Foreskin keratinocyte (primary cell): ENCODE measurements at places on chromosomes 11 and 22. TPM values are rescaled to one million over a fixed set of nuclear protein-coding genes. Genes with fewer than 3 reads are reported as not detected.
A peak's percentile ranks its signal among the peaks of the same experiment; 100 is the strongest.

NDUFV1 gene
- 164 and 179 TPM in 2 replicates for total RNA-seq

GNB1L gene
- 8.2 and 12.2 TPM in 2 replicates for total RNA-seq

DNA sequence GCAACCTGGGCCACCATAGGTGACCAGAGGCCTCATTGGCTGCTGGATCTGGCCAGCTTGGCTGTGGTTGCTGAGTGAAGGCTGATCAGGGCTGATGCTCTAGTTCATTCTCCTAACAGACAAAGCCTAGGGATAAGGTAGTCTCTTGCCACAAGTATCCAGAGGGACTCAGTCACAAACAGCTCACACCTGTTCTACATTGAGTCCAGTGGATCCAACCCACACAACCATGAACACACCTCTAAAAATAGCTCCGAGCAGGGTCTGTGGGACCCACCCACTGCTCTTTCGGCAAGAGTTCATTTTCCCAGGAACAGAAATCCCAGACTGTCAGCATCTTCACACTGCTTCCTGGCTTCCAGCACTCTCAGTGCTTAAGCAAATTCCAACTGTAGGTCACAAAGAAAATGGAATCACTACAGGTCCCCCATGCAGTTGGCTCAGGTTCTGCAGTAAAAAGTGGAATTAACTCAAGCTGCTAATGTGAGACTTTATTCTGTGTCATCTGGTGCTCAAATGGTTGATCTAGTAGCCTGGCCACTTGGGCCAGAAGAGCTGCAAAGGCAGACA, 67.3 kb downstream of the PPFIBP2 start:
- DNase-seq, result no peak

NCR3LG1 gene
- 4.2 and 9.1 TPM in 2 replicates for total RNA-seq

DNA sequence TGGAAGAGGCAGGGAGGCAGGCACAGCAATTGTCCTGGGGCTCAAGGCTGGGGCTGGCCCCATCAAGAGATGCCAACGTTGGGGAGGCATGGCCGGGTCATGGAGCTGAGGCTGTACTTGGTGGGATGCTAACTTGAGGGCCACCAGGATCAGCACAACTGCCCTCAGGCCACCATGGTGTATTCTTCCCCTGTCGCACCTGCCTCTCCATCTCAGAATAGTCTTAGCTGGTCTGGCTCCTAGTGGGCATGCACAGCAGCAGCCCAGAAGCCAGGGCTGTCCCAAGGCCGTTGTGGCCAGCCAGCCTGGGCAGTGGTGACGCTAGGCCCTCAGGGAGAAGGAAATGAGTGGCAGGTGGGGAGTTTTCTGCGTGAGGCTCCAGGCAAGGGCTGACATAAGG, 91.3 kb downstream of the DHCR7 start:
- DNase-seq, result no peak

GRCh38 chr22:19062139-19062942, 59.9 kb downstream of the DGCR2 start:
- DNase-seq, result no peak

- no peak for DNase-seq
Observed at GRCh38 chr22:31398231-31398630, 1.2 kb upstream of the DRG1 start.

ARHGAP32 gene
- total RNA-seq, result 8.6 and 11.2 TPM in 2 replicates

DNA sequence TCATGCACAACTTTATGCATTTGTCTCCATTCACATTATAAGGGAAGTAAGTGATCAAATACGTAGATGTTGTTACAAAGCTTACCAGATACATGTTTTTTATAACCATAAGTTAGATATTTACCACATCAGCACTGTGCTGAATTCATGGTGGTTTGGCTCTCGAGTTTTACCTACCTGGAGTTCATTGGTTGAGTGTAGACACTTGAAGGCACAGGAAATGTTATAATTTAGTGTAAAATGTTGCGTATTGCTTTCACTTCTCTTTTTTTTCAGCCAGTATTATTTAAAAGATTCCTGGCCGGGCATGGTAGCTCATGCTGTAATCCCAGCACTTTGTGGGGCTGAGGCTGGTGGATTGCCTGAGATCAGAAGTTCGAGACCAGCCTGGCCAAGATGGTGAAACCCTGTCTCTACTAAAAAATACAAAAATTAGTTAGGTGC, 53.1 kb upstream of the GRK2 start:
- DNase-seq, result no peak

GRCh38 chr11:124499711-124500110, 43.7 kb downstream of the OR8B12 start:
- no peak for DNase-seq

DNA sequence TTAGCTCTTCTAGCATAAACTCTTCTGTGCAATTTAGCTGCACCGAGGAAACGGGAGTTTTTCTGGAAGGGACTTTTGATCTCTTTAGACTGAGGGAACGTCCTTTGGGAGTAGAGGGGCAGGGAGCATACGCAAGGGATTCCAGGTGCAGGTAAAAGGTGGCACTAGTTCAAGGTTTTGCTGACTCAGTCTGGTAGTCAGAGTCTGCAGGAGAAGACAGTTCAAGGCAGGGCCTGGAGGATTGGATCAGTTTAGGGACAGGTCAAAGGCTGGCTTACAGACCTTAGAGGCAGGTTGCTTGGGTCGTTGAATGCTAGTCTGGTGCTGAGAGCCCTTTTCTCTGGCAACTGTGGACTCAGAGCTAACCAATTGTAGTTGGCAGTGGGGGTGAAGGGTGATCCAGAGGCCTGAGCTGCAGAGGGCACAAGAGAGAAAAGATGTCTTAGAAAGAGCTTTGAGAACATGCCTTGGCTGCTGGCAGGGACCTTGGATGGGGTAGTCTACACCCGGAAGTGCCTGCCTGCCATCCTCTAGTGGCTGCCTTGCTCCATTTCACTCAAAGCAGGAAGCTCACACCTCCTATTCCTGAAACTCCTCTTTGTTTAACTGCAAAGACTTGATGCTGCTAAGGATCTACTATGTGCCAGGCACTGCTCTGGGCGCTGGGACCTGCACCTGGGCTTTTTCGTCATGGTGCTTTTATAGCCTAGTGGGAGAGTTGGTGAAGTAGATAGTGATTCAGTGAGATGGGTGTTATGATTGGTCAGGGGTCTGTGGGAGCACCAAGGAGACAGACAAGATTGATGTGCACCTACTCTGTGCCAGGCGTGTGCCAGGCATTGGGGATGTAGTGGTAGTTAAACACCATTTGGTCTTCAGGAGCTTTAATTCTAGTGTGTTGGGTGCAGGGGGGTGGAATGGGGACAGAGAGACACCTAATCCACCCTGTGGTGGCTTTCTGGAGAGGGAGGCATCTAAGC, 17.1 kb downstream of the MIAT start:
- peak; percentile 41 for DNase-seq

- no peak for DNase-seq
Observed at GRCh38 chr22:48603621-48604320, 1223.9 kb downstream of the BRD1 start.

- no peak for DNase-seq
Observed at GRCh38 chr11:41245704-41246398, 213.6 kb downstream of the LRRC4C start.

GRCh38 chr11:25535467-25536272, 796.3 kb upstream of the ANO3 start:
- peak; percentile 26 for DNase-seq

GRCh38 chr11:24206511-24206910, 290.3 kb upstream of the LUZP2 start:
- no peak for DNase-seq

OR52E4 gene
- total RNA-seq, result not detected in 2 replicates

DNA sequence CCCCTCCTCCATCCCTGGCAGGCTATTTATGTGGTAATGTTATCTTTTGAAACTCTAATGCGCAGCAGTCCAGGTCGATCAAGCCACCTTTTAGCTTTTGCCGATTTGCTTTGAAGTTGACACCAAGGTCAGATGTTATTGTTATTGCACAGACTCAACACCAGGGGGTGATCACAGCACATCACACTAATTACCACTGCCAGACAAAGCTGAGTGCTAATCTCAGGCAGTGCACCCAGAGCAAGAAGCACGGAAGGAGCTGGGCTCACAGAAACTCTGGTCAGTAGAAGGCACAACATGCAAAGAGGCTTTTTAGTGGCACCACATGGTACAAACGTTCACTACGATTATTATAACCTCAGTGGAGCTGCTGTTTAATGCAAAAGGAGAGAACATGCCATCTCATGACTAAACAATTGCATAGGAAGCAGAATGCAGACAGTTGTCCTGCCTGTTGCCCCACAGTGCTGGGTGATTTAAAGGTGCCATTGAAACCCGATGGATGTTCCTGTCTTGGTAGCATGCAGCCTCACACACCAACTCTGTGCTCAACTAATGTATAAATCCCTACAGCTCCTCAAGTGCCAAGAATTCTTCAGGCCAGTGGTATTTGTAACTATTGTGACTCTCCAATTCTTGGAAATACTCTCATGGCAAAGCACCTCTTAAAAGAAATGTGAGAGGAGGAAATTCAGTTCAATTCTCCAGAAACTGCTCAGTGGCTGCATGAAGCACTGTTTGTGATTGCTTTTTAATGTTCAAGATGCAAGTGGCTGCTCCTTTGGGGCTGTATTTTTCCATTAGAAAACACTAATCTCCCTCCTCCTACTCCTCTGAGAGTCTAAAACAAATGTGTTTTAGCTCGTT, 353.9 kb upstream of the DDI1 start:
- peak; percentile 60 for DNase-seq

- DNase-seq, result no peak
Observed at GRCh38 chr22:46563381-46564083, 26.1 kb upstream of the CELSR1 start.

- DNase-seq, result no peak
Observed at GRCh38 chr22:25728071-25728470, 13.9 kb upstream of the MYO18B start.

IFTAP gene
- total RNA-seq, result 17.5 and 19.2 TPM in 2 replicates

PYGM gene
- total RNA-seq, result 0.07 TPM in 2 replicates

FOSL1 gene
- total RNA-seq, result 127 and 153 TPM in 2 replicates

PARVG gene
- total RNA-seq, result not detected in 2 replicates

SLC5A1 gene
- total RNA-seq, result 0.10 TPM in 1 of 2 replicates, not detected in the other

CCDC134 gene
- total RNA-seq, result 10.6 and 11.9 TPM in 2 replicates

GRCh38 chr22:48403521-48404403, 1423.9 kb downstream of the BRD1 start:
- no peak for DNase-seq

GRCh38 chr11:111528557-111528956, 12.0 kb upstream of the LAYN start:
- DNase-seq, result peak; percentile 33

CSNK2A3 gene
- 1.3 and 1.7 TPM in 2 replicates for total RNA-seq

- DNase-seq, result no peak
Observed at GRCh38 chr11:1127664-1128162, 30.0 kb upstream of the MUC5AC start.

DNA sequence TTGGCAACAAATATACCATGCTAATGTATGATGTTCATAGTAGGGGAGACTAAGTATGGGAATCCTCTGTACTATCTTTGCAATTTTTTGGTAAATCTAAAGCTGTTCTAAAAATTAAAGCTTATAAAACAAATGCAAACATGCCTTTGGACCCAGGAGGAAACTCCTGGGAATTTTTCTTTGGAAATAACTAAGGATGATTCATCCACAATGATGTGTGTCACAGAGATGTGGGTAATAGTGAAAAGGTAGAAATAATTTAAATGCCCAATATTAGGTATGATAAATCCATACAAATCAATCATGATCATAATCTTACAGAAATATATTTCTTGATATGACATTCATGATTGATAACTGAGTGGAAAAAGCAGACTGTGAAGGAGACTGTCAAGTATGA, 135.8 kb downstream of the TRIM44 start:
- DNase-seq, result no peak
